Renal cortical epithelial cell (primary cell): ENCODE measurements at places on chromosomes 5 and 9.

DNA sequence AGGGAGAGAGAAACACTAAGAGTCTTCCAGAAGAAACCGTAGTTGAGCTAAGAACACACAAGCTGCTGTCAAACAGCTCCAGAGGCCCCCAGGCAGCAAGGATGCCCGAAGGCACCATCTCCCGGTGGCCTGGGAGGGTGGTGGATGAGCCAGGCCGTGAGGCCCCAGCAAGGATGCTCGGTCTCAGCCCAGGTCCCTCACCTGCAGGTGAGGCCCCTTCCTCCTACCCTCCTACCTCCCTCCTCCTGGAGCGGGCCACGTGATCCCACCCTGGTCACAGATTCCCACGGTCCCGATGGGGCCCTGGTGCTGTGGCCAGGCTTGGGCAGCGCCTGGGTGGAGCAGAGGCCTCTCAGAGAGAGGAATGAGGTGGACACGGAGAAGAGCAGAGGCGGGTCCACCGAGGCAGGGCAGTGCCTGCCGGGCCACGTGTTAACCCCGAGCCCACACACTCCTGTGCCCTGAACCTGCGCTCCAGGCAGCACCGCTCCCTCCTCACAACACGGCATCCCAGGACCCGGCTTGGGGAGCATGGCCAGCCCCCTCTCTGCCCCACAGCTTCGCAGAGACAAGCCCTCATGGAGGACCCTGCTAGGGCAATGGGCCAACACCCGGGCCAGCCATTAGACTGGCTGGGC is 95.4 kb upstream of the SARDH start:
- DNase-seq = no peak

GRCh38 chr5:140182075-140182711 is 7.2 kb downstream of the CYSTM1 start:
- no peak for DNase-seq

GRCh38 chr5:52827815-52828214 is 40.1 kb downstream of the ITGA1 start:
- no peak for DNase-seq

- DNase-seq = no peak
Measured at GRCh38 chr5:167992868-167993267, 298.6 kb upstream of the WWC1 start.

GRCh38 chr5:93596676-93597490 is 13.9 kb downstream of the NR2F1 start:
- no peak for DNase-seq

DNA sequence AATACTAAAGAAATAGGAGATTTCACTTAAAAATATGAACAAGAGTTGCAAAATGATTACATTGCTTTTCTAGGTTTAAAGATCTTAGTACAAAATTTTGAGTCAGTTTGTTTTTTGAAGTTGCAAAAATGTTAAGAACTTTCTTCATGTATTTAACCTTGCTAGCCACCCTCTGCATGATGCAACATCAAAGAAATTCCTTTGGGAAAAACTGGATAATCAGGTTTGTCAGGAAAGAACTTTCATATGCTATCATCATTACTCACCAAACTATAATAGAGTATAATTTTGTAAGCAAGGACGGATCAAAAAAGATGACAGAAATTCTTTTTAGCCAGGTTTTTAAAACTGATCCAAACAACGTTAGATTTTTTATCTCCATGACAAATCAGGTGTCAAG is 116.9 kb upstream of the MRPS30 start:
- no peak for DNase-seq

- peak; percentile 34 for DNase-seq
Measured at GRCh38 chr9:99977033-99977792, 70.8 kb downstream of the STX17 start.

- no peak for DNase-seq
Measured at GRCh38 chr9:71911908-71912335, 483 bp downstream of the C9orf85 start.

GRCh38 chr9:37046683-37047082 is 12.6 kb upstream of the PAX5 start:
- DNase-seq = no peak

DNA sequence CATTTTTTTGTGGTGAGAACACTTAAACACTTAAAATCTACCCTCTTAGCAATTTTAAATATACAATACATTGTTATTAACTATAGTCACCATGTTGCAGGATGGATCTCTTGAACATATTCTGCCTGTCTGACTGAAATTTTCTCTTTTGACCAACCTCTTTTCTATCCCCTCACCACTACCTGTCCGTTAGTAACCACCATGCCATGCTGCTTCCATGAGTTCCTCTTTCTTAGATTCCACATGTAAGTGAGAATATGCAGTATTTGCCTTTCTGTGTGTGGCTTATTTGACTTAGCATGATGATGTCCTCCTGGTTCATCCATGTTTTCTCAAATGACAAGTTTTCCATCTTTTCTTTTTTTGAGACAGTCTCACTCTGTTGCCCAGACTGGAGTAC is 48.5 kb upstream of the NAA35 start:
- DNase-seq = no peak

- DNase-seq = no peak
Measured at GRCh38 chr9:89541798-89542197, 43.9 kb upstream of the SEMA4D start.

GRCh38 chr9:14932231-14932630 is 22.0 kb upstream of the FREM1 start:
- DNase-seq = no peak

- no peak for DNase-seq
Measured at GRCh38 chr5:138186002-138186447, 7.1 kb downstream of the KIF20A start.

DNA sequence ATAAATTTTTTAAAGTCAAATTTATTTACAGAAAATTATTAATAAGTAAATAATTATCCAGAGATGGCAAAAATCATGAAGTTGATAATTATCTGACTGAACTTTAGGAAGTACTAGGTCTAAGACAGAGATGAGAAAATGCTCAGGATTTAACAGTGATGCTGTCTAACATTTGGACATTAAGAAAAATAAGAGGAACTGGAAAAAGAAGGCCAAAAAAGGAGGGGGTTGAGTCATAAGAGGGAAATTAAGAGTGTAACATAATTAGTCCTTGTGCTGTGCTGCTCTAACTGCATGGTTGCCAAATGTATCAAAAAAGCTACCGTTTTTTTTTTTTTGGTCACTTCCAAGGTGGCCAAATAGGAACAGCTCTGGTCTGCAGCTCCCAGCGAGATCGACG is 35.4 kb upstream of the TUT7 start:
- DNase-seq = no peak

DNA sequence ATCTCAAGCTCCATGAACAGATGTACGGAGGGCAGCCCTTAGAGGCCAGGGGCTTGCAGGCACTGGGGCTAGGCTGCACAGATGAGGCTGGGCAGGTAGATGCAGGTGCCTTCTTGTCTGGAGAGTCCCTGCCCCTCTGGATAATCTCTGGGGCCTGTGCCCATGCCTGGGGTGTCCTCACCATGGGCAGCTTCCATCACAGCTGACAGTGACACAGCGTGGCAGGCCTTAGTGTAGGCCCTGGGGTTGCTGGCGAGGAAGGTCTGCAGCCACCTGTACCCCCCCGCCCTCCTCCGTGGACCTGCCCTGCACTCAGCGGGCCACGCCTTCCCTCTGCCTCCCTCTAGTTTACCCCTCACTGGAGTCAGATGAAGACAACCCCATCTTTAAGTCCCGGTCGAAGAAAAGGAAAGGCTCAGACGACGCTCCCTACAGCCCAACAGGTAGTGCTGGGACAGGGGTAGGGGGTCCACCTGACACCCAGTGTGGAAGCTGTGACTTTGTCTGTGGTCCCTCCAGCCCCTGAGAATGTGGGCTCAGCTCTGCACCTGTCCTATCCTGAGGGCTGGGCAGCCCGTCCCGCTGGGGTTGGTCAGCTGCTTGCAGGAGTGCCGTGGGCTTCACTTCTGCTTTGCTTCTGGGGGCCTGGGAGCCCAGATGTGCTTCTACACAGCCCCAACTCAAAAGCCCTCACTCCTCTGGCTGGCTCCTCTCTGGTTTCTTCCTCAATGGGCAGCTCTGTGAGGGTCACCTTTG is 98.4 kb downstream of the PHF2 start:
- DNase-seq = no peak

DNA sequence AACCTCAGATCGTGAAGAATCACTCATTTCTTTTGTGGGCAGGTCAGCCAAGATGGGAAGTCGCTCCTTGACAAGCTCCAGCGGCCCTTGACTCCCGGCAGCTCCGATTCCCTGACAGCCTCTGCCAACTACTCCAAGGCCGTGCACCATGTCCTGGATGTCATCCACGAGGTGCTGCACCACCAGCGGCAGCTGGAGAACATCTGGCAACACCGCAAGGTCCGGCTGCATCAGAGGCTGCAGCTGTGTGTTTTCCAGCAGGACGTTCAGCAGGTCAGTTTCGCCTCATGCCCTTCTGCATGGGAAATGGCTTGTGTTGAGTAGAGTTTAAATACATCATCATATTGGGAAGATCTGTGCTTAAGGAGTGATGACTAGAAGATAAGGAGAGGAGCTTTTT is 173.3 kb downstream of the TRIO start:
- no peak for DNase-seq

GRCh38 chr5:35476797-35477196 is 140.9 kb upstream of the SPEF2 start:
- no peak for DNase-seq

DNA sequence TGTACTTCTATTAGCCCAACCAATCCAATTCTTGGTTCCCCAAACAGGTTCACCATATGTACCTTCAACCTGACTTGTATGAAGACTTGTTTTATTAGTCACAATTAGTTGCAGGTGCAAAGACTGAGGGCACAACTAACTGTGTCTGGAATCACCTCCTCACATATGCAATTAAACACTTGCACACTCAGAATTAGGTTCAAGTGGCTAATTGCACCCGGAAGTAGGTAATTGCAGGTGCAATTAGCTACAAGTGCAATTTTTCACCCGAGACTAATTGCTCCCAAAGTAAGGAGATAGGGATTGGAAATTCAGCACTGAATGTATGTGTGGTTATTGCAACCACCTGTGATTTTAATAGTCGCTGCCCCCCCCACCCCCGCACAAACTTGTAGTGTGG is 338.9 kb downstream of the ZSWIM6 start:
- no peak for DNase-seq

GRCh38 chr5:140202078-140202477 is 27.1 kb downstream of the CYSTM1 start:
- DNase-seq = peak; percentile 23

DNA sequence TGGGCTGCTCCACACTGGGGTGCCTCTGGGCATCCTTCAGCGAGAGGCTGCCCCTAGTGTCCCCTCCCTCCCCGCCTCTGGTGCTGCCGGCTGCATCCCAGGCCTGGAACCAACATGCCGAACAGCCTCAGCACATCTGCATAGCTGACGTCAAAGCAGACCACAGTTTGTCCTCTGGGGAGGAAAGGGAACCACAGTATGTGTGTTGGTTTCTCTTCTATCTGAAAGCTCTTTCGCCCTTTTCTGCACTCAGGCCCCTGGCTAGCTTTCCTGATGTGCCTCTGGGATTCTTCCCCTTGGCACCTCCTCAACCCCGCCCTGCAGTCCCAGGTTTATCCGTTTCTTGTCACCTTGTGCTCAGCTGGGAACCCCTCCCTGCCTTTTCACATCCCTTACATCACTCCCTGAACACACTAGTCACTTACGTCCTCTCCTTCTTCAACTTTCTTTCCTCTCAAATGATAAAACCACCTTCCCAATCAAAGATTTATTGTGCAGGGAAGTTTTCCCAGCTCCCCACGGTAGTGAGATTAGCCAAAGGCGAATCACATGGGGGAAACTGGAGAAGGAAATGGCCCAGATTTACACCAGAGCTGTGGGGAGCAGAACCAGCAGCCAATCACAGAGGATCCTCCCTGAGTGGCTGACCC is 35.5 kb upstream of the B4GALT1 start:
- DNase-seq = no peak

DNA sequence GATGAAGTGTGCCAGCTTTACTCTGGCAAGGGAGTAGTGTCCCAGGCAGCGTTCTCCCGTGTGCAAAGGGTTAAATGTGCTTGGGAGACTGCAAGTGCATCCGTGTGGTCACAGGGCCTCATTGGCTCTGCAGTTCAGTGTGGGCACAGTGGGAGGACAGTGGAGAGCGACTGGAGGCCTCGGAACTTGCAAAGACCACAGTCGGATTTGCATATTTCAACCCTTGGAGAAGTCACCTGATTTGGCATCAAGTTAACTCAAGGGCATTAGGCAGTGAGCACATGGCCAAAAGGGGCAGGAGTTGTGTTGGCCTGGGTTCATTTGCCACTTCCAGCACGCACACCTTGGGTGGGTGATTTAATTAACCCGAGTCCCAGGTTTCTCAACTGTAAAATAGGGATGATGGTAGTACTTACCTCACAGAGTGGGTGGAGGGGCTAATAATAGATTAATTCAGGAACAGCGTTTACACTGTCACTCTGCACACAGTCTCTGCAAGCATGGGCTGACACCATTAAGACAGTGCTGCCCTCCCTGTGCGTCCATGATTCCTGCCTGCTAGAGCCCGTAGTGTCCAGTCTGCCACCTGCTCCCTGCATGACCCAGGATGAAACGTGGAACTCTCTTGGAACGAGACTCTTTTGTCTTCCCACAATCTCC is 22.7 kb downstream of the JADE2 start:
- DNase-seq = no peak
